Head of caudate nucleus (tissue), 42 donors: ENCODE measurements at places on chromosomes 12 and 14.
A peak's percentile ranks its signal among the peaks of the same experiment; 100 is the strongest.

GRCh38 chr14:95513291-95513690 is 3.2 kb downstream of the SYNE3 start:
- no peak for DNase-seq

DNA sequence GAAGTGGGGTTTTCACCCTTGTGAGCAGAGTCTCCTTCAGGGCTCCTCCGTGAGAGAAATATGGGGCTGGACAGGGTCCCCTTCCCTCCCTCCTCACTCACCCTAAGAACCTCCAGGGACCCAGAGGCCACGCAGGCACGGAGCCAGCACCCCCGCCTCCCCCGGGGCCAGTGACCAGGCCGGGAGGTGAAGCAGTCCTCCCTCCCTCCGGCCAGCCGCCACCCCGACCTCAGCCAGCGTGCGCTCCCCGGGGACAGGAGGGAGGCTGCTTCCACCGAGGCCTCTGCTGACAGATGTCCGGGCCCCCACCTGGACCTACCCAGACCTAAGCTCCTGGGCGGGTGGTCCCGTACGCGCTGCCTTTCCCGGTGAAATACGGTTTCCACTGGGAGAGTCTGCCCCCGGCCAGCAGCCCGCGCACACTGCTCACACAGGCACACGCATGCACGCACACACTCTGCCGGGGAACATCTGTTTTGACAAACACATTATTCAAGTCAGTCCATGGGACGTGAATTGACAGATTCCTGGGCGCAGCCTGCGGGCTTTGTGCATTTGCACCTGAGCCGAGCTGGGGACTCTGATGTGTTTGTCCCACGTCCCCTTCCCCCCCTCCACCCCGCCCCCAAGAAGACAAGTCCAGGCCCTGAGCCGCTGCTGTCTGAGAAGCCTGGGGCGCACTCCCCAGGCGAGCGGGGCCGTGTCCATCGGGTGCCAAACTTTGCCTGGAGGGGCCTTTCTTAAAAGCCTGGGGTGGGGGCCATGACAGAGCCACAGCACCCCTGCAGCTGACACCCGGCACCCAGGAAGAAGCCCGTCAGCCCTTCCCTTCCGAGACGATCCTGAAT is 725 bp downstream of the RIMBP2 start:
- DNase-seq = peak; percentile 40

DNA sequence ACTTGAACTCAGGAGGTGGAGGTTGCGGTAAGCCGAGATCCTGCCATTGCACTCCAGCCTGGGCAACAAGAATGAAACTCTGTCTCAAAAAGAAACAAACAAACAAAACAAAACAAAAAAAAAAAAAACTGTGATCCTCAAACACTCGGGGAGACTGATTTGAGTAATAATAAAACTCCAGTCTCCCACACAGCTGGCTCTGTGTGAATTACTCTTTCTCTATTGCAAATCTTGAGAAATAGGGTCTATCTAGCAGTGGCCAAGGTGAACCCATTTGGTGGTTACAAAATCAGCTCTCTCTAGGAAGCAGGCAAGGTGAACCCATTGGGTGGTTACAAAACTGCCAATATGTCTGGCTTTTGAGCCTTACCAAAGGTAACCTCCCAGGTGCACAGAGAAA is 6.0 kb upstream of the ACOT6 start:
- no peak for DNase-seq

DNA sequence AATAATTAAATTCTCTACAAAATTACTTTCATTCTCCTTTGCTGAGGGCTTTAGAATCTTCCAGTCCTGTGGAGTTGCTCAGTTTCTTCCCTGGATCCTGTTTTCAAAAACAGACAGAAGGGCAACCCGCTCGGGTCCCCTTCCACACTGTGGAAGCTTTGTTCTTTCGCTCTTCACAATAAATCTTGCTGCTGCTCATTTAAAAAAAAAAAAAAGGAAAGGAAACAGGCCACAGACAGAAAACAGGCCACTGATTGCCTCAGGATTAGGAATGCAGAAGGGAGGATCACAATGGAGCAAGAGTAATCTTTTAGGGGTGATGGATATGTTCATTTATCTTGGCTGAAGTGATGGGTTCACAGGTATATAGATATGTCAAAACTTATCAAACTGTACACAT is 29.5 kb upstream of the HIGD1C start:
- no peak for DNase-seq

DNA sequence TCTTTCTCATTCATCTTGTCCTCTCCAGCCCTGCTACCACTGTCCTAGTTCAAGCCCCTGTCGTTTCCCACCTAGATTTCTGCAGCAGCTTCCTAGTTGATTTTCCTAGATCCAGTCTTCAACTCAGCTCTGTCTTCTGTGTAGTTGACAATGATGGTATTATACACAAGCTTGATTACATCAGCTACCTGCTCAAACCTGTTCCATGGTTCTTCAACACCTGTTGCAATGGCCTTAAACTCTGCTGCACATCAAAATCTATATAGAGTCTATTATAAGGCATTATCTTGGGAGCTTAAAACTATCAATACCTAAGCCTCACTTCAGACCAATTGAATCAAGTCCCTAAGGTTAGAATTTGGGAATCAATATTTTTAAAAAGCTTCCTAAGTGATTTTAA is 71.7 kb upstream of the PELI2 start:
- no peak for DNase-seq

- DNase-seq = no peak
Measured at GRCh38 chr12:115897729-115898128, 379.8 kb downstream of the MED13L start.

DNA sequence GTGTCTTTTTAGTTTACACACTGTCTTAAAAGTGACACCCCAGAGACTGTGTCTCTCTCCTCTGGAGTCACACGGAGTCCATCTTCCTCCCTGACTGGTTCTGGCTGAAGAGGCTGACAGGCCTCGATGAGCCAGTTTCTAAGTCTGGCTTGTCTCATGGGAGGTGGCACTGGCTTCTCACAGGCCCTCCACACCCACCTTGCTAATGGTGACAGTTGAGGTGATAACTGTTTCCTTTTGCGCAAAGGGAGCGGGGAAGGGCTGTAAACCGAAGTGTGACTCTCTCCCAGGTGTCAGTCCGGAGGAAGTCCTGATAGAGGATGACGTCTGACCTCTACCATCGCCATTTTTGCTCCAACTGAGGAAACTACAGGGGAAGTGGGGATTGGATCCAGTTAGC is 30.2 kb downstream of the KCTD10 start:
- no peak for DNase-seq

- DNase-seq = no peak
Measured at GRCh38 chr12:108583991-108584390, 13.9 kb downstream of the TMEM119 start.

GRCh38 chr12:104852102-104852501 is 106.0 kb downstream of the SLC41A2 start:
- DNase-seq = no peak

- no peak for DNase-seq
Measured at GRCh38 chr12:117023998-117024960, 74.9 kb downstream of the TESC start.

DNA sequence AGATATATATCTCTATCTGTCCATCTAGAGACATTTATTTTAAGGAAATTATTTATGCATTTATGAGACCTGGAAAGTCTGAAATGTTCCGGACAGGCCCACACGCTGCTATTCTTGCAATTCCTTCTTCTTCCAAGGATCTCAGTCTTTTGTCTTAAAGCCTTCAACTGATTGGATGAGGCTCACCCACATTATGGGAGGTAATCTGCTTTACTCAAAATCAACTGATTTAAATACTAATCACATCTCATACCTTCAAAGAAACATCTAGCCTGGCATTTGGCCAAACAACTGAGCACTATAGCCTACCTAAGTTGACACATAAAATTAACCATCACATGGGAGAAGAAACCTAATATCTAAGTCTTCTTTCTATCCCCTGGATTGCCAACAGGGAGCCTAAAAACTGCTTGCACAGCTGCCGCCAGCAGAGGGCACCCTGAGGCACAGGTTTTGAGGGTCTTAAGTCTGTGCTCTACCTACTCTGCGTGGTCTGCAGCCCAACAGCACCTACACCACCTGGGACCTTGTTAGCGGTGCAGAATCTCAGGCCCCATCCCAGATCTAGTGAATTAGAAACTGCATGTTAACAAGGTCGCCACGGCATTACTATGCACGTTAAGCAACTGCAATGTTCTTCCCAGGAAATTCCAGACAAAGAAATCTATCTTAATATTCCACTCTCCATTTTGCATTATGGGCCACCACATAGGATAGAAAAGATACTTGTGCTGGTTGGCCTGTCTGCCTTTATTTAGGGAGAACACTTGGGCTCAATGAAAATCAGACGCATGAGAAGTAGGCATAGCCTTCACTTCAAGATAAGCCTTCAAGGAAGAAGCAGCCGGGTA is 249.7 kb downstream of the FOXG1 start:
- DNase-seq = peak; percentile 16

- no peak for DNase-seq
Measured at GRCh38 chr14:34498684-34499412, 36.8 kb upstream of the SPTSSA start.

- DNase-seq = peak; percentile 13
Measured at GRCh38 chr12:991350-992333, 619 bp downstream of the ERC1 start.

- DNase-seq = no peak
Measured at GRCh38 chr14:81406863-81407262, 6.7 kb upstream of the STON2 start.

DNA sequence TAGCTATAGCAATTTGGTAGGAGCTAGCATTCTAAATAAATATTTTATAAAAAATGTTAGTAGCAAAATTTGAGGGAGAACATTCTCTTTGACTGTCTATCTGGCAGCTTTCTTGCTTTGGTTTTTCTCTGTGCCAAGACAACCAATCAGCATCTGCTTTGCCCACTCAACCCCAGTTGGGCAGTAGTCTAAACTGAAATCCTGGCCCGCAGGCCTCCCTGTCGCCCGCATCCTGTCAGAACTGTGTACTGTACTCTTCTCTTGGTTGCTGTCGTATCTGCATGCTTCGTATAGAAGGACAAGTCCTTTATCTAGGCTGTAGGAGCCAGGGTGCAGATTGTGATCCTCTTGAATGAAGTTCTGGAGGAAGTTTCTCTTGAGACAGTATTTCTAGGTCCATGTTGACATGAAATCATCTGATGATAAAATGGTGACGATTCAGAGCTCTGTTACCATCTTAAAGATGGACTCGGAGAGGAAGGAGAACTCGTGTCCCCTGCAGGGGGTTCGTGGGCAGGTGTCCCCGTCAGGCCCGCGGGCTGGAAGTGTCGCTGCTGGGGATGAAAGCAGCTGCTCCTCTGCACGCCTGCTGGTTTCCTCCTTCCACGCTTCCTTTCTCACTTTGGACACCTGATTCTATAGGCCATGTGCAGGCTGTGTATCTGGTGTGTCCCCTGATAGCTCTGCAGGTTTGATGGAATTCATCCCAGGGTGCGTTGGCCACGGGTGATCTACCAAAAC is 34.6 kb downstream of the XRCC3 start:
- DNase-seq = no peak

GRCh38 chr12:18837505-18837904 is 99.6 kb downstream of the CAPZA3 start:
- no peak for DNase-seq

DNA sequence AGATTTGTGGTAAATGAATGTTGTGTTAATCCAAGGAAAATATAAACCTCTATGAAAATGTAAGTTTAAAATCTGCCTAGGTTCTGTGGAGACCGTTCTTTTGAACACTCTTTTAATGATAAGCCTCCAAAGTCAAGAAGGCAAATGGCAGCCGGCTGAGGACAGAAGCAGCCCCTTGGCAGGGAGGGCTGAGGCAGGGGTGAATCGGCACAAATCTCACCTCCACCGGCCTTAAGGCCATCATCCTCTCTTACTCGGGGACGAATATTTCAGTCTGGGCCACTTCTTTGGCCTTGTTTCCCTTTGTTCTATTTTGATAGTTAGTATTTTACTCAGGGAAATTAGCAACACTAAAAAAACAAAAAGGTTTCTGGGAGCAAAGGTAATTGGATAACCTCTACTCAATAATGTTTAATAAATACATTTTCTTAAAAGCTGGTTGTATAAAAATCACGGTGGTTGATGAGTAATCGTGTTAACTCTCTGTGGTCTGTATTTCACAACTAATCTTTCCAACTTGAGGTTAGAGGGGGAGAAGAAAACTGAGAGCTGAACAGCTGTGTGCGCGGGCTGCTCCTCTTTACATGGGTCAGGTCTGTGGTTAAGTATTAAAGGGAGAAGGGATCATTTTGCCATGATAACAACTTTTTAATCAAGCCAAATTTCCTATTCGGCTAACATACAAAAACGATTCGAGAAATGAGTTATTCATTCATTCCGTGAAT is 18.6 kb downstream of the LGMN start:
- no peak for DNase-seq

DNA sequence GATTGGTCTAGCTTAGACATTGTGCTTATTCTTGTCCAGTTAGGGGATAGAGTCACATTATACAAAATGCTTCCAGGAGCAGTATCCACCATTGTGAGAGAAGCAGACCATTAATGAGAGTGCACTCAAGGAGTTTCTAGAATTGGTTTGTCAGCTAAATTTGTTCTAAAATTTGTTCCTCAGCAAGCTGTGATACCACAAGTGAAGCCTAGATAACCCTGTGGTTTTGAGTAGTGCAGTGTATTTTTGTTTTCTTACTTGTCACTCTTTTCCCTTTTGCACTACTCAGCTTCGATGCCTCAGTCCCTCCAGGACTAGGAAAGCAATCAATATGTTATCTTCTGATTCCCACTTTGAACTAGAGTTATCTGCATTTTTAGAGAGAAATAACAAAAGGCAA is 42.5 kb upstream of the AKAP6 start:
- DNase-seq = no peak

- DNase-seq = no peak
Measured at GRCh38 chr14:33555710-33556350, 395.0 kb downstream of the EGLN3 start.

DNA sequence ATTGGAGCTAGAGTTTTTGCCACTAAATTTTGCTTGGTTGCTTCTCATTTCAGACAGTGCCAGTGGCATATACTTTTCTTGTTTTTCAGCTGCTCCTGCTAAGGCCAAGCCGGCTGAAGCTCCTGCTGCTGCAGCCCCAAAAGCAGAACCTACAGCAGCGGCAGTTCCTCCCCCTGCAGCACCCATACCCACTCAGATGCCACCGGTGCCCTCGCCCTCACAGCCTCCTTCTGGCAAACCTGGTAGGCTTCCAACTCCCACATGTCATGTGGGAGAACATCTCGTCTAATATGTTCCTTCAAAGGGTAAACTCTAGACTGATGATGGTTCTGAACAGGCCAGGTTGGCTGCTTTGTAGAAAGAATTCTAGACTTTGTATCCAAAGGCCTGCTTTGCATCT is 11.0 kb downstream of the DLST start:
- peak; percentile 59 for DNase-seq

DNA sequence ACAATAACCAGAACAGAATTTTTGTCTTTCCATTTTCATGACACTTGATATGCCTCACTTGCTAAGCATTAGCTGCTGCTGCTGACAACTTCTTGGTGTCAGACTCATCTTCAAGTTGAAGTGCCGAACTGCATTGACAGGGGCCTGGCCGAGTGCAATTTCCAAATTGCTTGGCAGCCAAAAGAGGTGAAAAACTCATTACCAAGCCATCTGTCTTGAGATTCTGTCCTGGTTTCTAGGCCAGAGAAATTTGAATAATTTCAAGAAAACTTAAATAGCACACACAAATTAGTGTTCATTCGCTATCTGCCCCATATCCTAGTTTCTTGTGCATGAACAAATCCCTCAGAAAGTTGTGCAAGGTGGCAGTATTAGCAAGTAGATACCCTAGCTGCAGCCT is 165.3 kb upstream of the RASSF8 start:
- no peak for DNase-seq
